Activated CD4-positive, alpha-beta T cell treated with anti-CD3 and anti-CD28 coated beads for 36 hours (primary cell): ENCODE measurements at places on chromosomes 12 and 14. TPM values are rescaled to one million over a fixed set of nuclear protein-coding genes. Genes with fewer than 3 reads are reported as not detected.

DNA sequence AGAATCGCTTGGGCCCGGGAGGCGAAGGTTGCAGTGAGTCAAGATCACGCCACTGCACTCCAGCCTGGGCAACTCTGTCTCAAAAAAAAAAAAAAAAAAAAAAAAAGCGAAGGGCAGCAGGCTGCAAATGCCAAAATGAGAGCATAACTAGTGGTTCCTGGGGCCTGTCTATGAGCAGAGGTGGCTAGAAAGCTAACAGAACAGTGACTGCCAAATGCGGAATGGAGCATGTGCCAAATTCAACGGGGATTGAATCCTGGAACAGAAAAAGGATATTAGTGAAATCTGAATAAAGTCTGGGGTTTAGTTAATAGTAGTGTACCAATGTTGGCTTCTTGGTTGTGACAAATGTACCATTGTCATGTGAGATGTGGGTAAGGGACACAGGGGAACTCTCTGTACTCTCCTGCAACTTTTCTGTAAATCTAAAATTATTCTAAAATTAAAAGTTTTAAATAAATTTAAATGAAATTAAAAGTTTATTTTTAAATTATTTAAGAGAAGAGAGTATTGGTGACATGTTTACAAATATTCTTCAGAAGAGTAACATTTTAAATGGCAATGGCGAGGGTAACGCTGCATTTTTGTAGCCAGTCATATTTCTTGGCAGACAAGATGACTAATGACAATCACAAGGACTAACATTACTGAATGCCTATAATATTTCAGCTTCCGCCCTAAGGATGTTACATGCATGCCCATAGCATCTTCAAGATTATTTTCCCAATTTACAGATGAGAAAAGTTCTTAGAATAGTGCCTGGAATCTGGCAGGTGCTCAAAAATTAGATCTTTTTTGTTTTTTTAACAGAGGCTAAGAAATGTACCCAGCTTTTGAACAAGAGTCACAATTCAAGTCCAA lies 28.9 kb upstream of the NUDT4 start:
- H3K36me3 ChIP-seq: no peaks in the 10 kb centered on the region
- H3K4me1 ChIP-seq: no peaks in the 10 kb centered on the region
- no peak overlapping the region for H3K4me3 ChIP-seq
- H3K27me3 ChIP-seq: no peaks in the 10 kb centered on the region

Gene MGP
- not detected for total RNA-seq

DNA sequence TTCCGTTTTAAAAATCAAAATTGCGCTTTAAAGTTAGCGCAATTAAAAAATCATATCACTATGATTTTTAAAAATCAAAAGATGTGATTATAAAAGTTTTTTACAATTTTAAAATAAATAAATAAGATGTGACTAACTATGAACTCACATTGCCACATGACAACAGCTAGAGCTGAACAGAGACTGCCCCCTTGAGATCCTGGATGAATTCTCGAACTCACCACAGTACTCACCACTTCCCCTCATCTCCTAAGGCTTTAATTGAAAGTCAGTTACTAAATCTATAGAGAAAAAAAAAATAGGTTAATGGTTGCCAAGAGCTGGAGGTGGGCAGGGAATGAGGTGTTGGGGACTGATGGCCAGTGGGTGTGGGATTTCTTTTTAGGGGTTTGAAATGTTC lies 384.2 kb downstream of the ZFP36L1 start:
- no peaks in the 10 kb centered on the region for H3K27me3 ChIP-seq
- H3K4me1 ChIP-seq: peaks cover 34% of the 10 kb centered on the region
- no peak for DNase-seq
- H3K36me3 ChIP-seq: no peaks in the 10 kb centered on the region
- no peak overlapping the region for H3K4me3 ChIP-seq
- H3K27ac ChIP-seq: no peak overlapping the region

Gene PTGER2
- 2.4 TPM for total RNA-seq

GRCh38 chr14:39446131-39446744 lies 14.0 kb upstream of the FBXO33 start:
- H3K36me3 ChIP-seq: peaks cover 3% of the 10 kb centered on the region
- no peaks in the 10 kb centered on the region for H3K27me3 ChIP-seq
- H3K27ac ChIP-seq: peak overlapping the region; percentile 52
- no peak for DNase-seq

DNA sequence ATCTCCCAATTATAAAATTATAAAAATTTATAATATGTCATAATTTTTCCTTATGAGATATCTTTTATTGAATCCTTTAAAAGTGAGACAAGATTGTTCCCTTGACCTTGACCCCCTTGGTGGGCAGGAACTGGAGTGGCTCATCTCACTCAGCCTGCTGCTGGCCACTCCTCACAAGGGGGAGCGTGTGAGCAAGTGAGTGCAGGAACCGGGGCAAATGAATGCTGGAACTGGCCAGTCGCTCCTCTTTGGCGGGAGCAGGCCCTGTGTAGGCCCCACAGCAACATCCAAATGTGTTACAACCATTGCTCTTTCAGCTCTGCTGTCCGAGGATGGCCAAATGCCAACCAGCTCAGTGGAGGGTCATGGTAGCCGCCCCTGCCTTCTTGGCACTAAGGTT lies 178.8 kb downstream of the ETNK1 start:
- no peaks in the 10 kb centered on the region for H3K4me1 ChIP-seq
- H3K27me3 ChIP-seq: peaks cover 2% of the 10 kb centered on the region
- H3K27ac ChIP-seq: no peak overlapping the region
- no peak for DNase-seq

Gene TRAFD1
- 52.5 TPM for total RNA-seq

Gene TDP1
- total RNA-seq: 101 TPM

GRCh38 chr14:23579739-23580138 lies 1.1 kb upstream of the JPH4 start:
- no peak overlapping the region for H3K4me3 ChIP-seq
- H3K27ac ChIP-seq: no peak overlapping the region
- no peak for DNase-seq
- H3K4me1 ChIP-seq: peaks cover 16% of the 10 kb centered on the region
- H3K27me3 ChIP-seq: peaks cover 43% of the 10 kb centered on the region
- H3K36me3 ChIP-seq: no peaks in the 10 kb centered on the region

GRCh38 chr14:104999361-104999760 lies 13.8 kb downstream of the CLBA1 start:
- H3K4me1 ChIP-seq: peaks cover 6% of the 10 kb centered on the region
- DNase-seq: no peak
- H3K27ac ChIP-seq: no peak overlapping the region
- H3K36me3 ChIP-seq: peaks cover 5% of the 10 kb centered on the region

- H3K36me3 ChIP-seq: peaks cover 2% of the 10 kb centered on the region
- H3K4me1 ChIP-seq: peaks cover 24% of the 10 kb centered on the region
- H3K27ac ChIP-seq: no peak overlapping the region
- no peaks in the 10 kb centered on the region for H3K27me3 ChIP-seq
- H3K4me3 ChIP-seq: no peak overlapping the region
Measured at GRCh38 chr12:122840580-122841513, 5.6 kb downstream of the HIP1R start.

GRCh38 chr14:54864526-54864925 lies 38.1 kb downstream of the GCH1 start:
- no peaks in the 10 kb centered on the region for H3K27me3 ChIP-seq
- peaks cover 6% of the 10 kb centered on the region for H3K36me3 ChIP-seq
- peaks cover 8% of the 10 kb centered on the region for H3K4me1 ChIP-seq
- H3K27ac ChIP-seq: no peak overlapping the region
- no peak overlapping the region for H3K4me3 ChIP-seq

Gene RPS26
- total RNA-seq: 64.0 TPM

DNA sequence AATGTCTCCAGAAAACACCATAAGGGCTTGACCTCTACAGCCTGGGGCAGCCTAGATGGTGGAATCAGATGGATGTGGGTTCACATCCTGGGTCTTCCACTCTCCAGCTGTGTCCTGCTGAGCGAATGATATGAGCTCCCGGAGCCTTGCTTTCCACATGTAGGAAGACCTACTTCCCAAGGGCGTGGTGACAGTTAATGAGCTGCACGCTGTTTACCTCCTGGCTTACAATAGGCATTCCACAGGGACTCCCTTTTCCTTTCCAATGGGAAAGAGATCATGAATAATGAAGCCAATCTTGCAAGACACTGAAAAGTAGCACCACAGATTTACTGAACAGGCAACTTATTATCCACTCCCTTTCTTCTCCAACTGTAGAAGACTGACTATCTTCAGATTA lies 46.1 kb downstream of the TMTC1 start:
- peaks cover 2% of the 10 kb centered on the region for H3K4me1 ChIP-seq
- H3K27ac ChIP-seq: no peak overlapping the region
- DNase-seq: no peak
- no peak overlapping the region for H3K4me3 ChIP-seq

Gene CLEC4C
- total RNA-seq: not detected

Gene ADAM21
- 0.11 TPM for total RNA-seq

DNA sequence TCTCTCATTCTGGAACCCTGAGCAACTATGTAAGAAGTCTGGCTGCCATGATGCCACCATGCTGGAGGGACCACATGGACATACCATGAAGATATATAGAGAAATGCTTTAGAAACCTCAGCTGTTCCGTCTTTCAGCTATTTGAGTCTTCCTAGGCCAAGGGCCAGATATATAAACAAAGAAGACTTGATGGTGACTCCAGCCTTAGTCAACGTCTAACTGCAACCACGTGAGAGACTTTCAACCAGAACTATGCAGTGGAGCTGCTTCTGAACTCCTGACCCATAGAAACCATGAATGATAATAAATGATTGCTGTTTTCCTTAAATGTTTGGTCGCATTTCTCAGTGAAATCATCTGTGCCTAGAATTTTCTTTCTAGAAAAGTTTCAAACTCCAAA lies 20.0 kb upstream of the KITLG start:
- no peak for DNase-seq
- no peaks in the 10 kb centered on the region for H3K4me1 ChIP-seq
- H3K4me3 ChIP-seq: no peak overlapping the region
- H3K27me3 ChIP-seq: peaks cover 2% of the 10 kb centered on the region
- no peak overlapping the region for H3K27ac ChIP-seq

DNA sequence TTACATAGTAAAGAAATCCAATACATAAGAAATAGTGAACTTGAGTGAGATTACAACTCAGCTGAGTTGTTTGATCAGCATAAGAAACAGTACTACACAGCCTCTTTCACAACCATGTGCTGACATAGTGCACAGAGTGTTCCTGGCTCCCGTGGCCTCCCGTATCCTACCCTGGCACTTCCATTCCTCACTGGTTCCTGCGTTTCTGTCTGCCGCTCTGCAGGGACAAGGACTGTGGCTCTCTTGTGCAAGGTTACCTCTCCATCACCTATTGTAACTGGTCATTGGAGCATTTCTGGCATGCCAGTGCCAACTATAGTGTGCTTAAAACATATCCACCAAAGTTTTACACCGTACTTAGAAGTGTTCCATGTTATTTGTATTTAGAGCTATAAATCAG lies 46.3 kb upstream of the PCED1B start:
- no peaks in the 10 kb centered on the region for H3K36me3 ChIP-seq
- peaks cover 40% of the 10 kb centered on the region for H3K4me1 ChIP-seq
- peak overlapping the region; percentile 35 for H3K27ac ChIP-seq
- DNase-seq: no peak

DNA sequence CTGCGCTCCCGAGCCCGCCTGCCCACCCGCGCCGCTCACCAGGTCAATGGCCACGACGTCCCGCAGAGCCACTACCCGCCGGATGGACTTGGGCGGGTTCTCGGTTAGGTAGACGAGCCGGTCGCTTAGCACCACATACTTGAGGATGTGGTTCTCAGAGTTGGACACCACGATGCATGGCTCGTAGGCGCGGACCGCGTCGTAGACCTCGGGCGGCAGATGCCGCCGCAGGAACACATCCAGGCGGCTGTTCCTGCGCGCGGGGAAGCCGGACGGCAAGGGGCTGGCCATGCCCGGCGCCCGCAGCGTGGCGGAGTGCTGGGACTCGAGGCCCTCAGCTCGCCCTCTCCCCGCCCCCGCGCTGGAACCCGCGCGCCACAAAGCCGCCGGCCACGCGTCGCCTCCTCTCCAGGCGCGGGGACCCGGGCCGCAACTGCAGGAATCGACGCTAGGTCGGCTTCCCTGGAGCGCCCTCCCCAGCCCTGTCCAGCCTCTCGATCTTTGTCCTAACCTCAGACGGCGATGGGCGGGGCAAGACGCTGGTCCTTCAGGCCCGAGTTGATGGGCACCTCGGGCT lies at the start of gene C12orf56:
Gene C12orf56 (minus strand): TSS at position 484 of the 577 bp plus-strand sequence. CDS start 193 bp downstream, at position 291.
- H3K27me3 ChIP-seq: peaks cover 5% of the 10 kb centered on the region
- peak within 1 kb of the TSS; percentile 66 for H3K4me3 ChIP-seq
- peaks cover 21% of the 10 kb centered on the region for H3K4me1 ChIP-seq
- no peaks in the 10 kb centered on the region for H3K36me3 ChIP-seq
- peak; percentile 41 for DNase-seq

Gene ARHGEF40
- total RNA-seq: 0.05 TPM

GRCh38 chr12:14751986-14752385 lies 51.3 kb downstream of the WBP11 start:
- no peak overlapping the region for H3K4me3 ChIP-seq
- H3K36me3 ChIP-seq: peaks cover 9% of the 10 kb centered on the region
- no peak overlapping the region for H3K27ac ChIP-seq
- H3K4me1 ChIP-seq: peaks cover 6% of the 10 kb centered on the region

Gene INHBC
- not detected for total RNA-seq

DNA sequence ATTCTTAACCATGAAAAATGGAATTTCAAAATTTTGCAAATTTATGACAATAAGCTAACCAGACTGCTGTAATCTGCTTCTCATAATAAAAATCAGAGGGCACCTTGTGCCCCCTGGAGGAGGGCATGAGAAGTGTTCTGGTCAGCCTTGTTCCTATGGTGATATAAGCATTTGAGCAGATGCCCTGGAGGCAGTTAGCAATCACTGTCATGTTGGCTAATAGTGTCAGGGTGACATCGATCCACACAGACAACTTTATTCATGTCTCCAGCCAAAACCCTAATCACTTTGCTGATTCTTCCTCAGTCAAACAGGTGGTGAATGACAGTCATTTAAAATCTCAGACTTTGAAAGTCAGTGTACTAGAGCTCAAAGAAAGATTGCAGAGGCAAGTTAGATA lies 943.0 kb downstream of the GALC start:
- no peaks in the 10 kb centered on the region for H3K36me3 ChIP-seq
- H3K27ac ChIP-seq: no peak overlapping the region
- no peak overlapping the region for H3K4me3 ChIP-seq
- peak; percentile 24 for DNase-seq
- H3K4me1 ChIP-seq: no peaks in the 10 kb centered on the region
